GM12892 (cell line): ENCODE measurements at places on chromosomes 11 and 22.

GRCh38 chr22:40041366-40042137 lies 46.8 kb downstream of the FAM83F start:
- DNase-seq = no peak

GRCh38 chr22:43474161-43475101 lies 62.6 kb downstream of the MPPED1 start:
- DNase-seq = no peak

GRCh38 chr11:34292111-34292510 lies 65.7 kb downstream of the ABTB2 start:
- DNase-seq = no peak

DNA sequence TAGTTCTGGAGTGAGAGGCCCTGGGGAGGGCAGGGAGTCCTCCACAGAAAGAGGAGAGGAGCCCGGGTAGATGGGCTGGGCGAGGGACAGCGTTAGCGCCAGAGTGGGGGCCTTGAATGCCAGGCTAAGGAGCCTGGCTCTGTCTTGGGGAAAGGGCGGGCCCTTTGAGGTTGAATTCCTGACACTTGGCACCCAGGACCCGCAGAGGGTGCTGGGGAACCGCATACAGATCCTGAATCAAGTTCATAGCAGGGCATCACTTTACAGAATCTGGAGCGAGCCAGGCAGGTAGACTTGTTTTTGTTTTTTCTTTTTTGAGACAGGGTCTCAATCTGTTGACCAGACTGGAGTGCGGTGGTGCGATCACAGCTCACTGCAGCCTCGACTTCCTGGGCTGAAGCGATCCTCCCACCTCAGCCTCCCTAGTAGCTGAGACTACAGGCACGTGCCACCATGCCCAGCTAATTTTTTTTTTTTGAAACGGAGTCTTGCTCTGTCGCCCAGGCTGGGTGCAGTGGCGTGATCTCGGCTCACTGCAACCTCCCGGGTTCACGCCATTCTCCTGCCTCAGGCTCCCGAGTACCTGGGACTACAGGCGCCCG lies 6.1 kb downstream of the CARNS1 start:
- no peak for DNase-seq

DNA sequence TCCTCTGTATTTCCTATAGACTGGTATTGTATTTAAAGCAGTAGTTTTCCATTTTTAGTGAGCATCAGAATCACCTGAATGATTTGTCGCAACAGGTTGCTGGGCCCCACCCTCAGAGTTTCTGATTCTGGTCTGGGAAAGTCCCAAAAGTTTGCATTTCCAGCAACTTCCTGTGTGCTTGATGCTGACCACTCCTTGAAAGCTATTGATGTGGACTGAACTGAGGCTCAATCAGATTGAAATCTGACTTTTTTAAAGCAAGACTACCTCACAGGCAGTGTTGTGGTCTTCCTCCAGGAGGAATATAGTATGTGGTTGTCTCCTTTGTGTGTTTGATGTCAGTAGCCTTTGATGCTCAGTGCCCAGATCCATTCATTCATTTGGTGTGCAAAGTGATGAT lies 17.2 kb upstream of the MPZL2 start:
- no peak for DNase-seq

- DNase-seq = no peak
Measured at GRCh38 chr11:79949574-79949973, 508.7 kb upstream of the TENM4 start.

DNA sequence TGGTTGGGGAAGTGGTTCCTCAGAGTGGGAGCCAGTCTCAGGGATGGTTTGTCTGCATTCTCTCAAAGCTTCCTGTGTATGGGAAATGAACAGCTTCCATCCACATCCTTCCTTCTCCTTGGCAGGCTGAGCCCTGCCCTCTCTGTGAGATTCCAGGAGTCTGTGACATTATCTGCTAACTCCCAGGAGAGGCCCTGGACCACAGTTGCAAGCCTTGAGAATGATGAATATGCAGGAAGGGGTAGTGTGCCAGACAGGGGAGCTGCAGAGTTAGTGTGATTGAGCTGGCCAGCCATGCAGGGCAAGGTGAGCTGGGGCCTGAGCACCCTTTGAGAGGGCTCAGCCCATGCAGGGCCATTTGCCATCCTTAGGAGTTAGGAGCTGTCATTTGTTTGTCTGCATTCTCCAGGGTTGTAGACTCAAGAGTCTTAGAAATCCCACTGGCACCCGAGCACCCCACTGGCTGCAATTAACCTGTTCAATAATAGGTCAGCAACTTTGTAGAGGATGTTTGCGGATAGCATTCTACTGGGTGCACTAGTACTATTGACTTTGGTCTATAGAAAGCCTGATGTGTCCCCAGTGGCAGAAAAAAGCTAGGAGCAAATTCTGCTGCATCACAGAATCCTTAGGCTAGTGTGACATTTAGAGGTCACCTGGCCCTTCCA lies 299.0 kb upstream of the CADM1 start:
- DNase-seq = no peak

DNA sequence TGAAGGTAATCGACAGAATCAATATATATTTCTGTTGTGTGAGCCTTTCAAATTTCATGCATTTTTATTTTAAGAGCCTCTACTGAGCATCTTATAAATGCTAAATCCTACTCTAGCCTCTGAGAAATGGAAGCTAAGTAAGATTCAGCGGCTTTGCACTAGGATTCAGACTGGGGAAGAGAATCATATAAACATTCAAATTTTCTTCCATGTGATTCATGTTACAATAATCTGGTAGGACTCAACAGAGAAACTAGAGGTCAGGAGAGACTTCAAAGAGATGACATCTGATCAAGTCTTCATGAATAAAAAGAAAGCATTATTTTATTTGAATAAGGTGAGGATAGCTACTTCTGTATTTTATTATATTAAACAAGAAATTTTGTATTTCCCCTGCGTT lies 538.9 kb downstream of the DLG2 start:
- DNase-seq = no peak

DNA sequence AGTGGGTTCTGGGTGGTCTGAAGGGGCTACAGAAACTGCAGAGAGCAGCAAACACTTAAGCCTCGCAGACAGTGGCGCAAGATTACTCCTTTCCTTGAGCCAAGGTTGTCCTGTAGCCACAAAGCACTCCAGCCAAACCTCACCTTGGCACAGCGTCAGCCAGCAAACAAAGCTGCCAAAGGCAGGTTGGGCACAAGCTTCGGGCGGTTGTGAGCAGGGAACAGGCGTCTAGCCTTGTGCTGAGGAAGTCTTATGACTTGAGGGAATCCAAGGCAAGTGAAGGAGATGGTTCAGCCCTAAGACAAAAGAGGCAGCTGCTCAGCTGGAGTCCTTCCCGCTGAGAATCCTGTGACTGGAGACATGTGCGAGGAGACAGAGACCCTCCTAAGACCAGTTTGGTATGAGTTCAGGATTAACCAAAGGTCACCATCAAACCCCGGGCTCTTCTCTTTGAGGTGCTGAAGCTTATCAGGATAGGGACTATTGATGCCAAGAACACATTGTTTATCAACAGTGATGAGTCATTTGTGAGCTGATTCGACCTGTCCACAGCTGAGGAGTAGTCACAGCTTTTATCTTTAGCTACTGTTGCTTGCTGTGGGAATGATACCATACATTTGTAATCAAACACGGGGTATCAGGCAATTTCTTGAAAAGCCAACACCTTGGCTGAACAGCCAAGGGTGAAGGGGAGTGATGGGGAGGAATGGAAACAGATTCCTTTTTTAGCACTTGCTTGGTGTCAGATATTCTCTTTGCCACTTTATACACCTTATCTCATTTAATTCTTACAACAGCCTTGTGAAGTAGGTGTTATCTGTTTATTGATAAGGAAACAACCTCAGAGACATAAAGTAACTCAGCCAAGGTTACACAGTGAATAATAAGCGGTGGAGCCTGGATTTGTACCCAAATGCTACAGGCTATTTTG lies 4.6 kb downstream of the ADM start:
- DNase-seq = no peak

DNA sequence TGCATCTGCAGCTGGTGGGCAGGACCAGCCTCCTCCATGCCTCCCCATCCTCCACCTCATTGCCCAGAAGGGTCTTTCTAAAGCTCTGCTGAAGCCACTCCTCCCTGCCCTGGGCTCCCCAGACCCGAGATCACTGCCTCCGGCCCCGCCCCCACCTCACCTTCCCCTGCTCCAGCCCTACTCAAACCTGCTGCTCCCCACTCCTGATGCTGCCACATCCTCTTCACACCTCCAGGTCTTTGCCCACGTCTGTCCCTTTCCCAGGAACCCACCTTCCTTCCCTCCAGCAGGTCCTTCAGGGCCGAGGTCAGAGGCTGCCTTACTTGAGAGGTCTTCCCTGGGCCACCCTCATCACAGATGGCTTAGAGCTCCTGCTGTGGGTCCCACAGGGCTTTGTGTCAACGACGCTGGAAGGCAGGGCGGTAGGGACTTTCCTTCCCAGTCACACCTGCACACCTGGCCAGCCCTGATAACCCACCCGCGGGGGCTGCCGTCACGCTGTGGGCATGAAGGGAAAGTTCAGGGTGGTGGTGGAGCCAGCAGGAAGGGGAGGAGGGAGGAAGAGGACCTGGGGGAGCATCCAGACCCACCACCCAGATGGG lies 11.9 kb downstream of the WNT7B start:
- no peak for DNase-seq

DNA sequence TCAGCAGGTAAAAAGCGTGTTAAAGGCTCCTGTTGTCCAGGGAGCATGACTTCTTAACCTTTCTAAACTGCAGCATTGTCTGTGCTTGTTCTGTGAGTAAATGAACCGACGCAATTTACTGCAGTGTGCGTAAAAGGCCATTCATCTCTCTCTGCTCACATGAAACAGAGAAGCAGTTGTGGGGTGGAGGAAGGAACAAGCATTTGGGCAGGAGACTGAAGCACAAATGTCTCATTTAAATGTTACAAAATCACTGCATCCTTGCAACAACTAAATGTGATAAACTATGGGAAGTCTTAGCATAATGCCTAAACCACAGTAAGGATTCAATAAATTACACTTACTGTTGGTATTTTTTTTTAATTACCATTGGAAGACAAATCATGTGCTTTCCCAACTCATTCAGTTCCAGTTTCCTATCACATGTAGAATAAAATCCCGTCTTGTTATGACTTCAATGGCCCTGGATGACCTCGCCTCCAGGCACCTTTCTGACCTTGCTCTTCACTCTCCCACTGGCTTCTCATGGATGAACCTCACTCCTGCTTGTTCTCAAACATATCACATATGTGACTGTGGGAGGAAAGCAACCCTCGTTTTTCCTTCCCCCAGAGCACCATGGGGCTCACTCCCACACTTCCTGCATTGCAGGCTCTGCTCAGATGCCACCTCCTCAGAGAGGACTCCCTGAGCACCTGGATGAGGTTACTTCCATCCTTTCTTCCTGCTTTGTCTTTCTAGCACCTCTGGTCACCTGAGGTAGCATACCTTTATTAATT lies 21.6 kb upstream of the RFPL2 start:
- no peak for DNase-seq

- DNase-seq = peak; percentile 65
Measured at GRCh38 chr22:39135092-39135896, 17.2 kb downstream of the CBX7 start.

DNA sequence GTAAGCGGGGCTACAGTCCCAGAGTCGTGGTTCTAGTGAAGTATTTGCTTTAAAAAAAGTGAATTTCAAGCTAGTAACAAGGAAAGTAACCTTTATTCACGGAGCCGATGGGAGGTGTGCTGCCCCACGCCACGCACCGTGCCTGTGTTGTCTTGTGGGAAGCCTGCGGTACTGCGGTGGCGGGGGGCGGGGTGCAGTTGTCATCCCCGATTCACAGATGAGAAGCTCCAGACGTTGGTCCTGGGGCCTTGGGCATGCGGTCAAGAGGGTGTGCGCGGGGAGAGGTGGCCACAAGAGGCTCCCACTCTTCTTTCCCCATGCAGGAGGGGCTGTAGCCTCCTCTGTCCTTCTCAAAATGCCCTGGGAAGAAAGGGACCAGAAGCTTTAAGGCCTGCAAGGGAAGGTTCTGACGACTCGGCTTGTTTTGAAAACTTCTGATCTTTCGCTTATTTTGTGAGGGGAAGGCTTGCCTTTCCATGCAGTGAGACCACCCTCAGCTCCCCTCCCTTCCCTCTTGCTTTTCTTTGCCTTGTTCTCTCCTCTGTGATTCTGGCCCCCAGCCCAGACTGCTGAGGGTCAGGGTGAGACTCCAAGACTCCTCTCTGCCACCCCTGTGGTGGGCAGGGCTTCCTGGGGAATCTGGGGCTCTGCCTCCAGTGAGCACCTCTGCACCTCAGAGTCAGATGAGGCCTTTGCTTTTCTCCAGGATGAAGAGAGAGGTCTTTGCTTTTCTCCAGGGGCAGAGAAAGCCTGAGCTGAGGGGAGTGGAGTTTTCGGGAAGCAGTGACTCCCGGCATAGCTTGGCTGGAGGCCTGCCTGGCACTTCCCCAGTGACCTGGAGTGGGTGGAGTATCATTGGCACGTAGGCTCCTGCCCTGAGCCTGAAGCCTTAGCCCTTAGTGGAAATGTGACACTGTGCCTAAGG lies 6.2 kb downstream of the GLB1L3 start:
- no peak for DNase-seq

DNA sequence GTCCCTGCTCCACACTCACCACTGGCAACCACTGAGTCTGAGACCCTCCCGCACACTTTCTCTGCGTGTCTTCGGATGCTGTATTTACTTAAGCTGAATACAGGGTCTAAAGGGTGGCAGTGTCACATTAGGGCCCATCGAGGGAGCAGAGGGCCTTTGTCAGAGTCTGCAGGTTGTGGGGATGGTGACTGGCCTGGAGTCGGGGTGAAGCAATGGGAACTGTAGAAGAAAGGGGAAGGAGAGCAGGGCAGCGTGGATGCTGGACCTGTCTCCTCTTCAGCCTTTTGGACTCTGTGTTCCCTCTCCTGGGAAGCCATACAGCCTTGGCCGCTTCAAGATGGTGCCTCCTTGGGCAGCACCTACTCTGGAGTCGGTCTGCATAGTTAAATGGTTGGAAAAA lies 61.1 kb downstream of the ZBTB16 start:
- DNase-seq = no peak

- DNase-seq = no peak
Measured at GRCh38 chr11:8005556-8005955, 18.4 kb downstream of the EIF3F start.

- no peak for DNase-seq
Measured at GRCh38 chr11:16382638-16383380, 26.5 kb upstream of the SOX6 start.

GRCh38 chr22:37277384-37277783 lies 4.9 kb upstream of the CYTH4 start:
- no peak for DNase-seq

DNA sequence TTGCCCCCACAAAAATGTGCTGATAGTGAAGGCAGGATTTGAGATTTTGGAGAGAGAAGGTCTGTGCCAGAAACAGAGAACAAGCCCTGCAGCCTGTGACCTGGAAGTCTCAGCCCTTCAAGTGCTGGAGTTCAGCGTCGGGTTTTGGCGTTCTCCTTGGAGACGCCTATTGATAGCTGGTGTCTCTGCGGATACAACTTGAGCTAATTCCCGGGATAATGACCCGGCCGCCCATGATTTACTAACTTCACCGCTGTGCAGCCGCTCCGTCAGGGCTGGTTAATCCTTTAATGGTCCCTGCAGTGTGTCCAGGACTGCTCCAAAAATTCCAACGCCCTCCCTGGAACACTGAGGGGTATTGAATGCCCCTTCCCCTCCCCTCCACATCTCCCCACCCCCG lies 76.6 kb downstream of the WT1 start:
- DNase-seq = no peak

GRCh38 chr11:26399336-26399735 lies 67.4 kb downstream of the ANO3 start:
- DNase-seq = no peak
